ENCODE measurements at places on chromosomes 7 and 10.
A peak's percentile ranks its signal among the peaks of the same experiment; 100 is the strongest.

DNA sequence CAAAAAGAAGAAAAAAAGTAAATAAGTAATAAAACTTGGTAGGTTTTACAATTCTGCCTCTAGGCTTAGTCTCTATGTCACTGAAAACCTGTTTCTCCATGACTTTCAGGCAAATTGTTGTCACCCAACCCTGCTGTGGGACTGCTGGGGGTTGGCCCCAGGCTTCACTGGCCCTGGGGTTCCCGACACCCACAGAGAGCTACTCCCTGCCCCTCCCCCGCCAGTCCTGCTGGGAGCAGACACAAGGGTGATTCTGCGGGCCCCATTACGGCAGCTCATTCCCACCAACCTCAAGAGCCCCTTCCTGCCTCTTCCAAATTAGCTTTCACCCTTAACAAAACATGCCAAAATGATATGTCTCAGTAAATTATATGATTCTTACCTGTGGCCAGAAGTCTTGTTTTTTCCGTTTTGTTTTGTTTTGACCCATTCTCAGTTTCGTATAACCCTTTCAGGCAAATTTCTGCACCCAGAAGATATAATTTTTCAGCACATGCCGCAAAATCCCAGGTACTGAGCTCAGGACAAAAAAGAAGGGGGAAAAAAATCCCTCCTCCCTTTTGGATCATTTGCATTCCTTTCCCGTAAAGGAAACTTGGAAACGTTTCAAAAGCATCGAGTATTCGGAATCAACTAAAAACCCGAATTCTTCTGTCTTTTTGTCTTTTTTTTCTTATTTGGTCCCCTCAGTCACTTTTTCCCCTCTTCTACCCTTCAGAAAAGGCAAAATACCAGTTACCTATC lies 27.8 kb downstream of the CHST15 start:
- no peak for DNase-seq

DNA sequence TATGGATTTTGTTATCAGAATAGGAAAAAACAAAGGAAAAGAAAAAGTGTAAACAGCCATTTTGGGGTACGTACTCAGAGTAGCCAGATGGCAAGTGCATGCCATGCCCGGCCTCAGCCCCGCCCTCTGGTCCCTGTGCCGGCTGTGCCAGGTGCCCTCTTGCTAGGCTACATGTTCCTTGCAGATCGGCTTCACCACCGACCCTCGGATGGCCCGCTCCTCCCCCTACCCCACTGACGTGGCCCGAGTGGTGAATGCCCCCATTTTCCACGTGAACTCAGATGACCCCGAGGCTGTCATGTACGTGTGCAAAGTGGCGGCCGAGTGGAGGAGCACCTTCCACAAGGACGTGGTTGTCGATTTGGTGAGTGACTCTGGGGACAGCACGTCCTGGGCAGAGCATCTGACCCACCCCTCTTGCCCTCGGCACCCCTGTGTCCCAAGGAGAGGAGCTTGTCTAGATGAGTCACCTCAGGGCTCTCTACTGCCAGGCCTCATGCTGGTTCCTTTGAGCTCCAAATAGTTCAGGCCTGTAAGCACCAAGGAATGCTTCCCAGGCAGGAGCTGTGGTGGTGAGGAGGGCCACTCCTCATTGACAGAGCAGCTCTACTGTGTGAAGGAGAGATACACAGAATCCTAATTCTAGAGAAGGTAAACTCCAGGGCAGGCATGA lies 54.9 kb upstream of the ZMIZ2 start:
- no peak for DNase-seq

DNA sequence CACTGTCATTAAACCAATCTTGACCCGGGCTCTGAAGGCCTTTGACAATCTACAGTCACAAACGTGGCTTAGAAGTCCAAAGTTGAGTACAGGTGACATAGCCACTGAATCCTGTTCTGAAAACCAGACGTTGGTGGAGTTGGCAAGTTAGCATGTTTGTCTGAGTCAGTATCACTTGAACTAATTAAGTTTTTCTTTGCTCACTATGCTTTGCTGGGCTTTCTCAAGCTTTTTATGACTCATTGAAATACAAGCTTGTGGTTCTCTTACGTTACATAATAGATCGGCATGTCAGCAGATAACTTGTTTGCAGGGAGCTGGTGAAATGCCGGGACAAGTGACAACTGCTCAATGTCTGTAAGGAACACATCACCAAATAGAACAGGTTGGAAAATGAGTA lies 53.8 kb downstream of the ARL5B start:
- DNase-seq: no peak

DNA sequence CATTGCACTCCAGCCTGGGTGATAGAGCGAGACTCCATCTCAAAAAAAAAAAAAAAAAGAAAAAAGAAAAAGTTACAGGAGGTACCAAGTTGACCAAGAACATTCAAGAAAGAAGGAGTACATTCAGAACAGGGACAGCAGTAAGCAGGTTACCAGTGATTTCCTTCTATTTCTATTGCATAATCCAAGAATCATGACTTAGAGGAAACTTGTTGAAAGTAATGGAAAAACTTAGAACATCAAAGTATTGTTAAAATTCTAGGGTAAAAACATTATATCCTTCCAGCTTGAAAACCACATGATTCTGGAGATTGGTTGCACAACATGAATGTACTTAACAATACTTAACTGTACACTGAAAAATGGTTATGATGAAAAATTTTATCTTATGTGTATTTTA lies 25.2 kb downstream of the RAPGEF5 start:
- no peak for DNase-seq

GRCh38 chr7:134985894-134986362 lies 380 bp upstream of the AGBL3 start:
- no peak for DNase-seq

- DNase-seq: no peak
These were observed 217.1 kb downstream of the PRPF18 start for GRCh38 chr10:13803566-13804554.

DNA sequence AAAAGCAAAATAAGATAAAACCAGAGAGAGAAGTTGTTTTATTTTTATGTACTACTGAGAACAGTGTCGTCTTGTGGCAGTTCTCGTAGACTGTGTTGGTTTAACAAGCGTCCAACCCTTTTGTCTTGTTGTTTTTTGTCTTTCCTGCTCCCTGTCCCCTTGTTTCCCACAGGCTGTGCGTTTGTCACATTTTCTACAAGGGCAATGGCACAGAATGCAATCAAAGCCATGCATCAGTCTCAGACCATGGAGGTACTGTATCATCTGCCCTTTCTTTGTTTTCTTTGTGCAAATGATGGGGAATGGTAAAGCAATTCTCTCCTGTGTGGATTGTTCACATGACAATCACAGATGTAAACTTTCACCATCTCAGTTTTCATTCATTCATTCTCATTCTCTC lies 248.8 kb downstream of the CELF2 start:
- DNase-seq: no peak

GRCh38 chr7:78558566-78558965 lies 760.0 kb downstream of the PHTF2 start:
- DNase-seq: no peak

- DNase-seq: no peak
These were observed 83.7 kb downstream of the EBF3 start for GRCh38 chr10:129880191-129880870.

DNA sequence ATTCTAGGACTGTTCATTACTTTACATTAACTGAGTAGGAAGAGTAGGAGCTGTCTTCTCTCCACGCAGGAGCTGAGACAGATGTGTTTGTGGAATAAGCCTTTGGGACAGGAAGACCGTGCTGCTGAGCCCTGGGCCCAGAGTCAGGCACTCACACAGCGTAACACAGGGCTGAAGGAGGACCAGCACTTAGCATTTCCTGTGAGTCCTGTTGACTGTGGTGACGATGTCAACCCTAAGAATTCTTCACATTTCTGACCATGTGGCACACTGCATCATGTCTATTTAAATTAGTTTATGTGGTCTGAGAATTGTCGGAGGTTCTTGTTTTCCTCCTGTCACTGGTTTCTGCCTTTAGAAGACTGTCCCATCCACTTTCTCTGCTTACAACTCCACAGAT lies 117.2 kb downstream of the PIP4K2A start:
- peak; percentile 38 for DNase-seq

GRCh38 chr7:28984217-28984616 lies 26.1 kb upstream of the TRIL start:
- DNase-seq: no peak

GRCh38 chr10:6581778-6582228 lies 1.7 kb upstream of the PRKCQ start:
- no peak for DNase-seq

DNA sequence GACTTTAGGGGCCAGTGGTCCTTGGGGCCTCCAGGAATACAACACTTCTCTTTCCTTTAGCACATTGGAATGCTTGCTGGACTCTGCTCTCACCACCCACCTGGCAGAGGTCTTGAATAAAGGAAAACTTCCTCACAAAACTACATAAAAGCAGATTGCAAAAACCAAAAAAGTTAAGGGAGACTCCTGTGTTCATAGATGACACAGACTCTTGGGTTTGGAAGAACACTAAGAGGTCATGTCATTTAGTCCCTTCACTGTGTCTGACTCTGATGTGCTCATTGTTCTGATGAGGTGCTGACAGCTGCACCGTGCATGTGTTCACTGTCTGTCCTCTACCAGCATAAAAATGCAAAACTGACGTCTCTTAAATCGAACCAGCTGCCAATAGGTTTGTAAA lies 11.4 kb downstream of the BLNK start:
- DNase-seq: peak; percentile 44

- no peak for DNase-seq
These were observed 111.7 kb upstream of the PLXNA4 start for GRCh38 chr7:132687981-132688383.

DNA sequence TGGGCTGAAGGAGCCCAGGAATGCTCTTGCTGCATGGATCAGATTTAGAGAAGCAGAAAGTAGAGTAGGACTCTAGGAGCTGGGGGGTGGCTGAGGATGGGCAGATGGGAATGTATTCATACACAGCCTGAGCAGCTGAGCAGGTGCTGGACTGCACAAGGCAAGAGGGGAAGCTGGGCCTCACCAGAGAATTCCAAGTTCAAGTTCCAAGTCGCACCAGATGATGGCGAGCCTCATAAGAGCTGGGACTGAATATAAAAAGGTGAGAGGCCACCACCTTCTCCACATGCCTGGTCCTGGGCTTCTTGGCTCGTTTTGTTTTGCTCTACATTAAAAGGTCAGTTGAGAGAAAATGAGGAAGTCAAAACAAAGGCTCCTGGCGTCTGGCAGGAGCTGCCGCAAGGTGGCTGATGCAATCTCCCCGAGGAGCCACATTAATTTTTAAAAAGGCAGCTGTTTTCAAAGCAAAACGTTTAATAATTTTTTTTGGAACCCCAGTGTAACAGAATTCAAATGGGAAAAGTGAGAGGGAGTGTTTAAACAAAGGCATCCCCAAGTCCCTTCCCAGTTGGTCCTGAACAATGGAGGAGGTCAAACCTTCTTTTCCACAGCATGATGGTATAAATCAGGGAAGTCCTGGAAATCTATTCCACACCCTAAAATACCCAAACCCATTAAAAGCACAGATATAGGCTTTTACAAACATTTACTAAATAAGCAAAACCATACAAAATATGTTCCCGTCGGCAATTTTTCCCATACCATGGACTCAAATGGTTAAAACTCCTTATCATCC lies 9.5 kb downstream of the CYREN start:
- peak; percentile 70 for DNase-seq

GRCh38 chr10:80268266-80268665 lies 21.2 kb downstream of the MAT1A start:
- no peak for DNase-seq

All from OCI-LY7 (cell line).